ENCODE measurements at places on chromosomes 2 and 18. TPM values are rescaled to one million over a fixed set of nuclear protein-coding genes. Genes with fewer than 3 reads are reported as not detected.

DNA sequence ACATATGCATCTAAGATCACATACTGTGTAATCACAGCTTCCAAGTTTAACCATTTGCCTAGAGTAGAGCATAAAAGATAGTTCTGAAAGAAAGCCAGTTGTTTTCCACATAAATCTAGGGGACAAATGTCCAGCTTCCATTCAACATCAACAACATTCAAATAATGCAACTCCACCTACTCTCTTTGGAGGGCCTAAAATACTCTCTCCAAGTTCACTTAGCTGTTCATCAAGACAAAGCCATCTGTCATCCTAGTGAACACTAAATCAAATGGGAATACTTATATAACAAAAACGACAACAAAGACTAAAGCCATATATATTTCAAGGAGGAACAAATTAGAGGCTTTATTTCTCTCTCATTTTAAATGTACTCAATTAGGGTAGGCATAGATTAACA lies 221.5 kb upstream of the CDH2 start:
- DNase-seq, result no peak
- H3K27ac ChIP-seq, result no peak overlapping the region
- no peaks in the 10 kb centered on the region for H3K4me1 ChIP-seq
- no peaks in the 10 kb centered on the region for H3K36me3 ChIP-seq

GRCh38 chr2:44918095-44918775 lies 23.3 kb upstream of the SIX3 start:
- no peak overlapping the region for H3K4me3 ChIP-seq
- H3K27ac ChIP-seq, result no peak overlapping the region
- H3K36me3 ChIP-seq, result no peaks in the 10 kb centered on the region
- H3K27me3 ChIP-seq, result peaks cover 37% of the 10 kb centered on the region

GRCh38 chr2:1607236-1607920 lies 136.9 kb downstream of the PXDN start:
- H3K4me3 ChIP-seq, result no peak overlapping the region
- peak; percentile 24 for DNase-seq
- no peaks in the 10 kb centered on the region for H3K36me3 ChIP-seq
- peaks cover 15% of the 10 kb centered on the region for H3K4me1 ChIP-seq
- H3K27ac ChIP-seq, result no peak overlapping the region

DNA sequence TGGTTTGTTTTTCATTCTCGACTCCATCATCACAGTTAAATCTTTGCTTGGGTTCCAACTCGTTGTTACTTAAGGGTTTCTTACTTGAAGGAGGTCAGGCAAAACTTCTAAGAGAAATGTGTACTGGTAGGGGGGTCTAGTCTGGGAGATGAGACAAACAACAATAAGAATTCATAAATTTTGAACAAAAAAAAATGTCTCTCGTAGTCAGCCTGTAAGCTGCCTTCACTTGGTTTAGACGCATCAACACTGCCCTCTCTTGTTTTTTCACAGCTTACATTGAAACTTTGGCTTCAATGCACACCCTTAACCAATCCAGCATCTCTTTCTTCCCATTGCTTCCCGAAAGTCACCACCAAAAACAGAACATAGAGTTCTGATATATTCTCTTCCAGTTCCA lies 576.4 kb upstream of the PIK3C3 start:
- no peaks in the 10 kb centered on the region for H3K36me3 ChIP-seq
- H3K27ac ChIP-seq, result no peak overlapping the region
- H3K27me3 ChIP-seq, result no peaks in the 10 kb centered on the region
- peak; percentile 51 for DNase-seq

- H3K27ac ChIP-seq, result no peak overlapping the region
- no peak overlapping the region for H3K4me3 ChIP-seq
- no peak for DNase-seq
- H3K36me3 ChIP-seq, result no peaks in the 10 kb centered on the region
- peaks cover 17% of the 10 kb centered on the region for H3K4me1 ChIP-seq
Measured at GRCh38 chr18:8963876-8964275, 138.6 kb upstream of the NDUFV2 start.

DNA sequence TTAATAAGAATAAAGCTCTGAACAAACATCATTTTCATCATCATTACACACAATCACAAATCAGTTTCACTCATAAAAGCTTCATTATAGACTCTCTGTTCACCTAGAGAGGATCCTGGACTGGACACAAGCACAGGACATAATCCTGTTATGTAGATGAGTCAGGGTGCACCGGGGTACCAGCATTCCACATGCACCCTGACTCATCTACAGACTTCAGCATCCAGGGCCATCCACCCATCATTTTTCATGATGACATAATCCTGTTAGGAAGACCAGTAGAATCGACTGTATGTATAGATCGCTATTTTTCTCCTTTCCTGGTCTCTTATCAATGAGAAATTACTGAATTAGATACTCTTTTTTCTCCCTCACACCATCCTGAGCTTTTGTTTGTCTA lies 73.7 kb upstream of the PIK3C3 start:
- H3K27ac ChIP-seq, result no peak overlapping the region
- DNase-seq, result peak; percentile 74
- H3K4me1 ChIP-seq, result peaks cover 13% of the 10 kb centered on the region
- no peaks in the 10 kb centered on the region for H3K27me3 ChIP-seq
- no peak overlapping the region for H3K4me3 ChIP-seq
- H3K36me3 ChIP-seq, result no peaks in the 10 kb centered on the region

- DNase-seq, result no peak
- H3K27me3 ChIP-seq, result no peaks in the 10 kb centered on the region
- H3K36me3 ChIP-seq, result no peaks in the 10 kb centered on the region
- H3K4me3 ChIP-seq, result no peak overlapping the region
- no peak overlapping the region for H3K27ac ChIP-seq
Measured at GRCh38 chr2:209901172-209901571, 101.3 kb upstream of the RPE start.

GRCh38 chr2:48189552-48190228 lies 283.4 kb upstream of the FBXO11 start:
- no peak overlapping the region for H3K27ac ChIP-seq
- no peaks in the 10 kb centered on the region for H3K27me3 ChIP-seq
- no peak for DNase-seq
- no peaks in the 10 kb centered on the region for H3K4me1 ChIP-seq
- no peak overlapping the region for H3K4me3 ChIP-seq
- H3K36me3 ChIP-seq, result no peaks in the 10 kb centered on the region

- H3K27me3 ChIP-seq, result no peaks in the 10 kb centered on the region
- DNase-seq, result no peak
- H3K27ac ChIP-seq, result no peak overlapping the region
- H3K36me3 ChIP-seq, result no peaks in the 10 kb centered on the region
Measured at GRCh38 chr18:49412679-49413078, 47.8 kb downstream of the DYM start.

DNA sequence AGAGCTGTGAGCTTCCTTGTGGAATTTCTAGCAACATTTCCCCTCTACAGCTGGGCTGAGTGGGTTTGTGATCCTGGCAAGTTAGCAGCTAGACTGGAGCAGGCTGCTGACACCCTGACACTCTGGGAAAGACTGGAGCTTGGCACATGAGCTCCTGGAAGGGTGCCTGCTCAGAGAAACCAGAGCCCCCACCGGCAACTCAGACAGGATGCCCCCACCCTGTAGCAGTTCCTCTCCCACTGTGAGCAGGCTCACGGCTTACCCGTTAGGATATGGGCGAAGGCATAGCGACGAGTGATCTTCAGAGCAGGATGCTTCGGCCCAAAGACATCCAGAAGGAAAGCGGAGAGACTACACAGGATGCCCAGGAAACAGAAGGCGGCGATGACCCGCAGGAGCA lies 11.2 kb downstream of the TMEM127 start:
- peaks cover 11% of the 10 kb centered on the region for H3K36me3 ChIP-seq
- peaks cover 23% of the 10 kb centered on the region for H3K4me1 ChIP-seq
- H3K4me3 ChIP-seq, result no peak overlapping the region
- no peaks in the 10 kb centered on the region for H3K27me3 ChIP-seq
- DNase-seq, result no peak

- H3K4me3 ChIP-seq, result no peak overlapping the region
- H3K4me1 ChIP-seq, result peaks cover 43% of the 10 kb centered on the region
- H3K27me3 ChIP-seq, result no peaks in the 10 kb centered on the region
- no peak overlapping the region for H3K27ac ChIP-seq
- DNase-seq, result no peak
Measured at GRCh38 chr2:36658277-36658748, 38.2 kb upstream of the VIT start.

DNA sequence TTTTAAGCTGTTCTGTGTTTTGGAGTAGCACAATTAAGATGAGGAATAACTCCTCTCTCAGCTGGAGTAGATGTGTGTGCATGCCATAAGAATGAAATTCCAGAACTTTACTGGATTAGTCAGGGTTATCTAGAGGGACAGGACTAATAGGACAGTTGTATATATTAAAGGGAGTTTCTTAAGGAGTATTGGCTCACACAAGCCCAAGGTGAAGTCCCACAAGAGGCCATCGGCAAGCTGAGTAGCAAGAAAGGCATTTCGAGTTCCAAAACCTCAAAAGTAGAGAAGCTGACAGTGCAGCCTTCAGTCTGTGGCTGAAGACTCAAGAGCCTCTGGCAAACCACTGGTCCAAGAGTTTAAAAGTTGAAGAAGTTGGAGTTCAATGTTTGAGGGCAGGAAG lies 113.7 kb downstream of the RIT2 start:
- DNase-seq, result no peak
- H3K4me3 ChIP-seq, result no peak overlapping the region
- no peaks in the 10 kb centered on the region for H3K4me1 ChIP-seq
- no peak overlapping the region for H3K27ac ChIP-seq
- no peaks in the 10 kb centered on the region for H3K36me3 ChIP-seq
- no peaks in the 10 kb centered on the region for H3K27me3 ChIP-seq

DNA sequence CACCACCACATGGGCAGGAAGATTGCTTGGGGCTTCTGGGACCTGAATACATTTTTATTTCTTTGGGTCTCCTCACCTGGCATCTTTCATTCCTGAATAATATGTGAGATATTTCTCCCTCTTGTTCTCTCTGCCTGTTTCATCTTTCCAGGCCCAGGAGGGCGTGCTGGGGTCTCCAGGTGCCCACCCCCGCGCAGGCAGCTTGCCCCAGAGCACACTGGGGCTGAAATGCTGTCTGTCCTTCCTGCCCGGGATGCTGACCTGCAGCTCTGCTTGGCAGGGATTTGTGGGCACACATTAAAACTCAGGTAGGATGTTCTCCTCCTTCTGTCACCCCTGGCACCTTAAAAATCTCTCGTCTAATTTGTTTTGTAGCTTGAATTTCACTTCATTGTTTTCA lies 39.7 kb upstream of the TEX51 start:
- no peak overlapping the region for H3K4me3 ChIP-seq
- no peaks in the 10 kb centered on the region for H3K4me1 ChIP-seq
- no peaks in the 10 kb centered on the region for H3K36me3 ChIP-seq
- H3K27ac ChIP-seq, result no peak overlapping the region

- H3K27me3 ChIP-seq, result peaks cover 16% of the 10 kb centered on the region
- H3K36me3 ChIP-seq, result no peaks in the 10 kb centered on the region
- no peak overlapping the region for H3K27ac ChIP-seq
- no peak overlapping the region for H3K4me3 ChIP-seq
- no peaks in the 10 kb centered on the region for H3K4me1 ChIP-seq
Measured at GRCh38 chr2:43841949-43842865, 3.4 kb downstream of the ABCG8 start.

GRCh38 chr2:143764261-143764660 lies 635.0 kb downstream of the ARHGAP15 start:
- no peak overlapping the region for H3K27ac ChIP-seq
- no peaks in the 10 kb centered on the region for H3K4me1 ChIP-seq
- no peaks in the 10 kb centered on the region for H3K27me3 ChIP-seq
- no peak overlapping the region for H3K4me3 ChIP-seq

DNA sequence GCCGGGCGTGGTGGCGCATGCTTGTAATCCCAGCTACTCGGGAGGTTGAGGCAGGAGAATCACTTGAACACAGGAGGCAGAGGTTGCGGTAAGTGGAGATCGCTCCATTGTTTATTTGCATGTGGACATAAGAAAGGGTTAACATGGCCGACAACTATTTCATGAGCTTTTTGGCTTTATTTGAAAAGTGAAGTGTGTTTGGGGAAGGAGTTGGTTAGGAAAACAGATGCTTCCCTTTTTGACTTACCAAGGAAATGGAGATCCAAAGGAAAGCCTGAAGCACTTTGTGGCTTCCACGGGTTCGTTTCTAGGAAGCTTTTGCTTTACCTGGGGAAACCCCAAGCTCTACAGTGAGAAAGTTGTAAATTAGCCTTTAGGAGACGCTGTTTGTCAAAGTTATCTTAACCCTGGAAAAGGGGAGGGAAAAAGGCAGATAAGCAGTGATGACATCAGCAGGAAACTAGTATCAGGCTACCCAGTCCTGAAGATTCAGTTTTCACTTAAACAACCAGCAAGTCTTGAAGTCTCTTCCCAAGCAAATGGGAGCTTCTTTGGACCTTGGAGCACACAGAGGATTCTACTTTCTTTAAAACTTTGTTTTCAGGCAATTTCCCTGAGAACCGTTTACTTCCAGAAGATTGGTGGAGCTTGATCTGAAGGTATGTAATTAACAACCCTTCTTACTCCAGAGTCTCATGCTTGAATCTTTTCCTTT lies at the start of gene CASP10:
CASP10 (plus strand) TSS at position 492 of the 715 bp plus-strand sequence. CDS start 2,637 bp downstream, outside the sequence.
- H3K4me1 ChIP-seq, result peaks cover 13% of the 10 kb centered on the region
- H3K27ac ChIP-seq, result peak within 1 kb of the TSS; percentile 40
- no peaks in the 10 kb centered on the region for H3K27me3 ChIP-seq
- peak; percentile 82 for DNase-seq

- no peaks in the 10 kb centered on the region for H3K36me3 ChIP-seq
- peak; percentile 39 for DNase-seq
- peak overlapping the region; percentile 98 for H3K27ac ChIP-seq
- peaks cover 18% of the 10 kb centered on the region for H3K4me1 ChIP-seq
- peak overlapping the region; percentile 96 for H3K4me3 ChIP-seq
Measured at GRCh38 chr2:222656526-222657446, 894 bp upstream of the FARSB start.

GRCh38 chr2:173355132-173355865 lies 627 bp downstream of the CDCA7 start:
- no peaks in the 10 kb centered on the region for H3K4me1 ChIP-seq
- H3K27me3 ChIP-seq, result peaks cover 38% of the 10 kb centered on the region
- peak overlapping the region; percentile 76 for H3K4me3 ChIP-seq
- no peak overlapping the region for H3K27ac ChIP-seq

- H3K36me3 ChIP-seq, result no peaks in the 10 kb centered on the region
- H3K4me3 ChIP-seq, result no peak overlapping the region
- H3K4me1 ChIP-seq, result peaks cover 22% of the 10 kb centered on the region
- DNase-seq, result no peak
- peak overlapping the region; percentile 63 for H3K27ac ChIP-seq
Measured at GRCh38 chr2:219289195-219289536, 10.0 kb downstream of the DNAJB2 start.

Gene DES
- total RNA-seq, result 0.51 TPM

Gene PMAIP1
- 5.3 TPM for total RNA-seq

Gene SERPINB11
- total RNA-seq, result not detected

Gene HRH4
- not detected for total RNA-seq

Gene DIPK1C
- total RNA-seq, result not detected

Gene ZNF804A
- 0.76 TPM for total RNA-seq

Gene CAD
- 23.9 TPM for total RNA-seq

Gene EPC2
- 20.0 TPM for total RNA-seq

Gene THSD7B
- total RNA-seq, result not detected

Gene C2orf66
- not detected for total RNA-seq

Gene ATP6V1B1
- total RNA-seq, result not detected

Gene CLASP1
- total RNA-seq, result 37.4 TPM

Gene ATP6V1C2
- not detected for total RNA-seq

Data from GM23248 (cell line).